ENCODE measurements at places on chromosomes 12 and 14. TPM values are rescaled to one million over a fixed set of nuclear protein-coding genes. Genes with fewer than 3 reads are reported as not detected.

Gene RFLNA
- total RNA-seq: not detected

GRCh38 chr14:63912286-63912685 is 59.5 kb downstream of the SYNE2 start:
- no peak overlapping the region for H3K27ac ChIP-seq
- no peak overlapping the region for H3K4me3 ChIP-seq
- no peak for DNase-seq
- peaks cover 28% of the 10 kb centered on the region for H3K4me1 ChIP-seq
- H3K36me3 ChIP-seq: peaks cover 29% of the 10 kb centered on the region

Gene GPD1
- total RNA-seq: 0.28 TPM

GRCh38 chr12:104285740-104286515 is 17.6 kb upstream of the EID3 start:
- no peak for DNase-seq
- H3K36me3 ChIP-seq: peaks cover 12% of the 10 kb centered on the region
- peaks cover 5% of the 10 kb centered on the region for H3K27me3 ChIP-seq

Gene ARG2
- total RNA-seq: 7.7 TPM

DNA sequence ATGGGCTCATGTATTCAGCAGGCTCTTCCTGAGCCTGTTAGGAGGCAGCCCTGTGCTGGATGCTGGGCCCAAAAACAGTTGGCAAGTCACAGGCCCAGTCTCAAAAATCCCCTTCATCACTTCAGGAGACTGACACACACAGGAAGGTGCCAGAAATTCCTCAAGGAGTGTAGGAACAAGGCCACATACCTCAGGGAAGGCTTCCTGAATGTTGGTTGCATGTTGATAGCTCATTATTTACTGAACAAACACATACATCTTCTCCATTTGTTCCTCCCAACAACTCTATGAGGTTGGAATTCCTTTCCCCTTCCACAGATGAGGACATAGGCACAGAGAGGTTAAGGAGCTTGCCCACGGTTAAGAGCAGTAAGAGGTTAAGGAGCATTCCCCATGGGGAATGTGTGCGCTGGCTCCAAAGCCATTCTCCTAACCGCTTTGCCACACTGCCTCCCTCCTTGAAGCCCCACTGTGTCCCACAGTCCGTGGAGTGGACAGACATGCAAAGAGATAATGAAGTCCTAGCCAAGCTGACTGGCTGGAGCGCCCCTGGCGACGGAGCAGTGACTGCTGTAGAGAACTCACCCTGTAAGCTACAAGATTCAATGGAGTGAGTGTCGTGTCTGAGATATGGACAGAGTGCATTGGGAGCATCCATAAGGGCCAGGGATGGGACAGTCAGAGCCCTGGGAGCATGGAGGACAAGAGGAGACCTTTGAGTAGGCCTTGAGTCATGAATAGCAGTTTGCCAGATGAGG is 3.3 kb downstream of the HHIPL1 start:
- no peaks in the 10 kb centered on the region for H3K36me3 ChIP-seq
- H3K4me1 ChIP-seq: peaks cover 2% of the 10 kb centered on the region
- H3K4me3 ChIP-seq: no peak overlapping the region
- DNase-seq: no peak

Gene FANCM
- total RNA-seq: 12.7 TPM

GRCh38 chr12:6631549-6631961 is 4.2 kb downstream of the LPAR5 start:
- no peaks in the 10 kb centered on the region for H3K27me3 ChIP-seq
- H3K4me3 ChIP-seq: peak overlapping the region; percentile 58
- H3K36me3 ChIP-seq: peaks cover 1% of the 10 kb centered on the region
- H3K27ac ChIP-seq: peak overlapping the region; percentile 91
- peaks cover 63% of the 10 kb centered on the region for H3K4me1 ChIP-seq
- peak; percentile 20 for DNase-seq

Gene FOXM1
- total RNA-seq: 109 TPM

GRCh38 chr12:108063192-108063591 is 65.9 kb upstream of the WSCD2 start:
- H3K27me3 ChIP-seq: no peaks in the 10 kb centered on the region
- H3K4me1 ChIP-seq: no peaks in the 10 kb centered on the region
- H3K36me3 ChIP-seq: no peaks in the 10 kb centered on the region
- no peak for DNase-seq

- no peaks in the 10 kb centered on the region for H3K36me3 ChIP-seq
- no peak overlapping the region for H3K4me3 ChIP-seq
- H3K27ac ChIP-seq: no peak overlapping the region
- no peaks in the 10 kb centered on the region for H3K4me1 ChIP-seq
Measured at GRCh38 chr12:41635626-41636364, 447.7 kb downstream of the PDZRN4 start.

Gene TIGAR
- total RNA-seq: 11.8 TPM
